ENCODE measurements at places on chromosomes 7 and 10. TPM values are rescaled to one million over a fixed set of nuclear protein-coding genes. Genes with fewer than 3 reads are reported as not detected.

Gene OPN4
- total RNA-seq = not detected

Gene ZPBP
- not detected for total RNA-seq

Gene GALNT17
- total RNA-seq = 26.3 TPM

Gene DRGX
- not detected for total RNA-seq

Gene STK31
- 17.2 TPM for total RNA-seq

Gene KCP
- total RNA-seq = 0.25 TPM

Gene MINDY4
- 2.7 TPM for total RNA-seq

Gene SLC18A3
- not detected for total RNA-seq

Gene TCAF2
- 0.49 TPM for total RNA-seq

Gene UPK3B
- total RNA-seq = 0.98 TPM

Gene WEE2
- 0.49 TPM for total RNA-seq

Gene BAMBI
- 3.0 TPM for total RNA-seq

Gene LAMB1
- total RNA-seq = 29.5 TPM

Gene GPR141
- 0.98 TPM for total RNA-seq

Gene OR13A1
- total RNA-seq = not detected

Gene HOXA6
- total RNA-seq = not detected

Gene HECW1
- total RNA-seq = 35.4 TPM

Gene CRYGN
- 0.25 TPM for total RNA-seq

Gene SKIDA1
- total RNA-seq = 6.9 TPM

Gene ASZ1
- total RNA-seq = not detected

Gene PILRA
- 1.2 TPM for total RNA-seq

Gene SFMBT2
- total RNA-seq = 10.1 TPM

Gene SMKR1
- 2.2 TPM for total RNA-seq

Gene DUS4L
- total RNA-seq = 9.8 TPM

Gene RPEL1
- total RNA-seq = not detected

Gene CAPZA2
- 151 TPM for total RNA-seq

Gene GRK5
- total RNA-seq = 11.6 TPM

Gene RELN
- total RNA-seq = 52.6 TPM

Gene ACSM6
- not detected for total RNA-seq
